ENCODE measurements at places on chromosomes 5 and 9. TPM values are rescaled to one million over a fixed set of nuclear protein-coding genes. Genes with fewer than 3 reads are reported as not detected.

The TMEM252 gene
- not detected for total RNA-seq

The TXNDC8 gene
- not detected for total RNA-seq

The FCHO2 gene
- total RNA-seq, result 1.4 TPM

The IFNA7 gene
- not detected for total RNA-seq

The ORM2 gene
- not detected for total RNA-seq

The IFNA13 gene
- not detected for total RNA-seq

The TBC1D2 gene
- total RNA-seq, result 6.6 TPM

The MYMK gene
- total RNA-seq, result not detected

The FBXO4 gene
- total RNA-seq, result 14.4 TPM

The GARIN3 gene
- total RNA-seq, result not detected

The CD72 gene
- total RNA-seq, result 7.6 TPM

The PCDHGA3 gene
- total RNA-seq, result 0.34 TPM

The WDR38 gene
- total RNA-seq, result not detected

The NAIF1 gene
- total RNA-seq, result 12.6 TPM

The NPR3 gene
- not detected for total RNA-seq

The FOXD4 gene
- total RNA-seq, result 0.20 TPM

The MARCOL gene
- not detected for total RNA-seq

The ZDHHC11 gene
- 24.1 TPM for total RNA-seq

The TTF1 gene
- total RNA-seq, result 23.5 TPM

The TMOD1 gene
- total RNA-seq, result 1.6 TPM

The CENPK gene
- 74.4 TPM for total RNA-seq

The CBY3 gene
- not detected for total RNA-seq

The DNLZ gene
- 18.3 TPM for total RNA-seq

The GAS1 gene
- 0.20 TPM for total RNA-seq

The LCN9 gene
- not detected for total RNA-seq

The PCDHGB4 gene
- 0.17 TPM for total RNA-seq

The CDKN2B gene
- 9.2 TPM for total RNA-seq

The P4HA2 gene
- 25.1 TPM for total RNA-seq

The PCDHB13 gene
- not detected for total RNA-seq

The LEAP2 gene
- total RNA-seq, result 3.8 TPM

The SPATA31A5 gene
- total RNA-seq, result not detected

The TAL2 gene
- total RNA-seq, result not detected

The PCDHGA8 gene
- 0.07 TPM for total RNA-seq

The ALDOB gene
- not detected for total RNA-seq

The INSL6 gene
- total RNA-seq, result not detected

The CDH6 gene
- not detected for total RNA-seq

The MELK gene
- total RNA-seq, result 39.7 TPM

The ERBIN gene
- 57.3 TPM for total RNA-seq

The PAEP gene
- total RNA-seq, result not detected

Data from T-helper 1 cell treated with Interleukin-12 subunit alpha and Interleukin-12 subunit beta and Interleukin-4 antibody, amounts not matched to agents 30 ng/mL and 1 ng/mL, for 36 hours (primary cell).